ENCODE measurements at places on chromosomes 12 and 14.
A peak's percentile ranks its signal among the peaks of the same experiment; 100 is the strongest.

DNA sequence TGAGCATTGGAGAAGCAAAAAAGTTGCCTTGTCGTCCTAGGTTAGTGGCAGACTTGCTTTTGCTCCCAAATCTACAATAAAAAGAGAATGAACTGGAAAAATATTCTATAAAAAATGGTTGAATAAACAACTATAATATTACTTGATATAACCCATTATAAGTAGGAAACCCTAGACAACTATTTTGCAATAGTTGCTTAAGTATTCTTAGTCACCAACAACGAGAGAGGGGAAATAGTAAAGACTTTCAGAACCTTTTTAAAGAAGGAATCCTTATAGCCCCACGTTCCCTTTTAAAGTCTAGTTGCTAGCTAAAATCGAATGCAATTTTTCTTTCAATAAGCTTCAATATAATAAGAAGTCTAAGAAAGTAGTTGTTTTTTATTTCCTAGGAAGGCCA, 17.5 kb downstream of the AQP6 start:
- DNase-seq = no peak

GRCh38 chr12:46073321-46073720, 82.9 kb upstream of the SCAF11 start:
- DNase-seq = no peak

GRCh38 chr12:111035578-111036301, 115.4 kb upstream of the MYL2 start:
- DNase-seq = no peak

- DNase-seq = no peak
Measured at GRCh38 chr14:99889268-99889667, 96.1 kb downstream of the EML1 start.

- DNase-seq = peak; percentile 79
Measured at GRCh38 chr14:92951912-92952471, 29.0 kb downstream of the CHGA start.

DNA sequence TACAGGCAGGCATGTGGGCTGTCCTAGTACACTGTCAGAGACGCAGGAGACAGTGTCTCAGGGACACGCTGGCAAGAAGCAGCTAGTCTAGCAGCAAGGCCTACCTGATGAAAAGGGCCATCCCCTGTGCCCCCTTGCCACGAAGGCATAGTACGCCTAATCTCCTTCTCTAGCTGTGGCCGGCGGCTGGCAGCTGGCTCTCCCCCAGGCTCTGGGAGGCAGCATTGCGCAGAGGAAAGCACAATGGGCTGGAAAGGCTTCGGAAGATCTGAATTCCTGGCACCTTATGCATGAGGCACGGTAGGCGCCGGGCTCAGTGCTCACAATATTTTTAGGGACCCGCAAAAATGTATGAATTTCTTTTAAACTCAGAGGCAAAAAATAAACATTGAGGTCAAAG, 16.0 kb upstream of the PLEKHH1 start:
- DNase-seq = peak; percentile 82

DNA sequence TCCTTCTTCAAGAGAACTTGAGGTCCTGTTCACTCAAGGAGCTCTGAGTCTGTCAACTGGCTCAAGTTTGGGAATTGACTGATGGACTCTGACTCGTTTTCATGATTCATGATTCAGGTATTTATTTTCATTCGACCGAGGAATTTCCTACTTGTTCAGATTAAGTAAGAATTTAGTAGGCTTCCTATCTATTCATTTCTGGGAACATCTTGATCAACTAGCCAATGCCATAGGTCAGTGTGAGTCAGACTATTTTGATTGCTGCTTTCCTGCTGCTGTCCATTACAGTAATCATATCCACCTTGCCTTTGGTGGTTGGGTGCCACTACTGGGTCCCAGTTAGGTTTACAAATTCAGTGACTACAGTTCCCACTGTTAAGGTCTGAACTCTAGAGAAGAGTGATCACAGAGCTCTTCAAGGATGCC, 6.1 kb downstream of the FAM186A start:
- DNase-seq = no peak

GRCh38 chr14:61603736-61604135, 91.6 kb upstream of the HIF1A start:
- no peak for DNase-seq

GRCh38 chr12:92111256-92111655, 34.4 kb downstream of the BTG1 start:
- no peak for DNase-seq

- DNase-seq = no peak
Measured at GRCh38 chr12:19138551-19138950, 9.0 kb downstream of the PLEKHA5 start.

GRCh38 chr14:45810152-45810872, 557.3 kb upstream of the MIS18BP1 start:
- no peak for DNase-seq

- no peak for DNase-seq
Measured at GRCh38 chr14:50926851-50927386, 17.4 kb downstream of the PYGL start.

GRCh38 chr14:79351011-79351410, 860.3 kb downstream of the DIO2 start:
- DNase-seq = no peak

DNA sequence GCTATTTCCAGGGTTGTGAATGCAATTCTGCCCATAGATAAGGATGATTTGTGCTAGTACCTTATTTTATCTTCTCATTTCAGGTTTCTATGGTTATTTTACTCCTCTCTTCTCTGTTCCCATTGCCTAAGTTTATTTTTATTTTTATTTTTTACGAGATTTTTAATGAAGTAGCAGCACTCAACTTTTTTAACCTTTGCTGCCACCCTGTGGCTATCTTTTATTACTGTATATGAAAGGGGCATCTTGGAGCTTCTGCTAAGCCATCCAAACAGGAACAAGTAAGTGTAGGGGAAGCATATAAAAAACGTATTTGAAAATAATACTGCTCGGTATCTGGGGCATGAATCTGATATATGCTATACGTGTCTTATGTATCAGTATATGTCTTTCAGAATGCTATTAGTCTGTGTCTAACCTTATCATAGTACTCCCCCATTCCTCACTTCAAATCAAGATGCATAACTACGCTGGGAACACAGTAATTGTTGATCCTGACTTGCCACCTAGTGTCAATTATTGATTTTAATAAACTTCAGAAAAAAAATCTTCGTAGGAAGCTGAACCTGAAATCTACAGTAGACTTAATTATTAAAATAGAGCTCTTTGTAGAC, 60.3 kb downstream of the KLRG1 start:
- peak; percentile 62 for DNase-seq

DNA sequence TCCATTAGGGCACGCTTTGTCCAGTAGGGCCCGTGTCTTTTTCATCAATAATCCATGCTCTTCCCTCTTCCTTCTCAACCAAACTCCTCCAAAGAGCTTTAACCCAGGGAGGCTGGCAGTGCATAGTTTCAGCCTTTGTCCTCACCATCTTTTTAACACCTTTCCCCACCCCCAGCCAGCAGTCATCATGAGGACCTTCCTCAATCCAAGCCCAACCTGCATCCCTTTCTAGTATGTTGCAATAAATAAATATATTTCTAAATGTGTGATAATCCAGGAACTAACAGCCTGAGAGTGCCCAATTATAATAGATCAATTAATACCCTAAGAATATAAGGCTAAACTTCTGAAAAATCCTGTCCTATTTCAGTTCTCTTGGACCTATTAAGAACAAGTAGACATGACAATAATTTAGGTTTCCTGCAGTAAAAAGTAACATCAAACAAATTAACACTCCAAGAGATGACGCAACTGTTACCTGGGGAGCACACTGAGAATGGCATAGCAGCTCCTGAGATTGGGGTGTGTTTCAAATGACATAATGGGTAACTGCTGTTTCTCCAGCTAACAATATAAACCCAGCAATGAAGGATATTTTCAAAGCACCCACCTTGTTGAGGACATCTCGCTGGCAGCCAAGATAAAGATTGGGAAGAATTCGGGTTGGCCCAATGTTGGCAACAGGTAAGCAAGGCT, 62.6 kb downstream of the DUSP16 start:
- no peak for DNase-seq

DNA sequence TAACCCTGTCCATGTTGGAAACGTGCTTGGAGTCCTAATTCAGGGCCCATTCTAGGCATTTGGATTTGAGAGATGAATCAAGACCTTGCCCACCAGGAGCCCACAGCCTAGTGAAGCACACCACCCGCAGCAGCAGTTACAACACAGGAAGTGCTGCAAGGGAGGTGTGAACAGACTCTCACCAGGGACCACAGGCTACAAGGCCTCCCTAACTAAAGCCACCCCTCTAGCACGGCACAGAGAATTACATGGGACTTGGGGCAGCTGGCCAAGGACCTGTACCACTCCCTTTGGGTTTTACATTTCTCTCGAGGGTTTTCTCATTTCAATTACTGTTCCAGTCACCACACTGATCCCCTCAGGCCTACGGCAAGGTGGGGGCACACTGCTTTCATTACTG, 49.5 kb upstream of the FOXN3 start:
- no peak for DNase-seq

DNA sequence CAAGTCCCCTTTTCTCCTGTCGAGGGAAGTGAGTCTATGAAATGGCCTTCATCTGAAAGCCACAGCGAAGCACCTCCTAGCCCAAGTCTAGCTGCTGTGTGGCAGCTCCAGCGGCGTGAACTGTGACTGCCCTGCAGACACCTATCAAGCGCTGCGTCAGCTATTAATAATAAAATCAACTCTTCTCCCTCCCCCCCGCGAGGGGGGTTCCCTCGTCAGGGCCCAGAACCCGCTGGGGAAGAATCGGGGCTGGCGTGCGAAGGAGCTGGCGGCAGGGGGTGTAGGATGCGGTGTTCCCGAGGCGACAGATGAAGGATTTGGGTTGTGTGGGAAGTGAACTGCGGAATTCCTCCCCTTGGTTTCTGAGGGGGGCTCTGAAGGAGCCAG, 662 bp upstream of the ATP2A2 start:
- peak; percentile 75 for DNase-seq

GRCh38 chr12:114995891-114996290, 311.9 kb upstream of the TBX3 start:
- no peak for DNase-seq

- DNase-seq = no peak
Measured at GRCh38 chr14:102711946-102712345, 65.3 kb upstream of the TRAF3 start.

DNA sequence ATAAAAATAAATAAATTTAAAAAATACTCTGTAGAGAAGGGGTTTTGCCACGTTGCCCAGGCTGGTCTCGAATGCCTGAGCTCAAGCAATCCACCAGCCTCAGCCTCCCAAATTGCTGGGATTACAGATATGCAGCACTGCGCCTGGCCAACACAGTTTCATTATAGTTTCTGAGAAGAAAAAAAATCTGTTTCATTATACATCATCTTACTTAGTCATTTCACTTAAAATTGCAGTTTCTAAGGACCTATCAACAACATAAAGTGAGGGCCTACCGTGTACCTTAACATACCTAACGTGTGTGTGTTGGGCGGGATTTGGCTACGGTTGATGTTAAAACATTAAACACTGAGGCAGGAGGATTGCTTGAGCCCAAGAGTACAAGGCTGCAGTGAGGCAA, 28.3 kb downstream of the P2RX2 start:
- DNase-seq = no peak

- DNase-seq = peak; percentile 20
Measured at GRCh38 chr14:30375296-30375892, 183.6 kb upstream of the G2E3 start.

DNA sequence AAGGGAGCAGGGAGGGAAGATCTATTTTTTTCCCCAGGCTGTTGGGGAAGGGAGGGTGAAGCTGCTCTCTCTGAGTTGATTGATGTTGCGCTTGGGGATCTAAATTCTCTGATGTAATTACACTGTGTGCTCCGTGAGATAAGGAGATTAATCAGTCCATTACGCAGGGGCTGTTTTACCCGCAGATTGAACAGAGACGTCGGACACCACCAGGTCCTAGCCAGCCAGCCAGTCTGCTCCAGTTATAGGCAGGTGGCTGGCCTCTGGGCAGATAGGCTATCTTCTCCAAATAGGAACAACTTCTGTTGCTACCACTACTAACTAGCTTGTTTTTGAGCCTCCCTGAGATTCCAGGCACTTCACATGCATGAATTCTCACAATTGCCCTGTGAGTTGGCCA, 91.1 kb downstream of the SRRM4 start:
- no peak for DNase-seq

DNA sequence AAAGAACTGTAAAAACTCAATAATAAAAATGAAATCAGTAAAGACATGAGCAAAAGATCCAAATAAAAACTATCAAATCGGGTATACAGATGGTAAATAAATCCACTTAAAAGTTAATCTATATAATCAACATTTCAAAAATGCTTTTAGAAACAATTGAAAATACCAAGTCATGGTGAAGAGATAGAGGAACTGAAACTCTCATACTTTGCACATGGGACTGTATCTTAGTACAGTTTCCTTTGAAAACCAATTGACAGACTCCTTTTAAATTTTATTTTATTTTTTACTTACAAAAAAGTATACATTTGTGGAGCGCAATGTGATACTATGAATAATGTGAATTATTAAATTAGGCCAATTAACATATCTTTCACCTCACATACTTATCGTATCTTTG, 98.6 kb upstream of the FAR2 start:
- DNase-seq = no peak

DNA sequence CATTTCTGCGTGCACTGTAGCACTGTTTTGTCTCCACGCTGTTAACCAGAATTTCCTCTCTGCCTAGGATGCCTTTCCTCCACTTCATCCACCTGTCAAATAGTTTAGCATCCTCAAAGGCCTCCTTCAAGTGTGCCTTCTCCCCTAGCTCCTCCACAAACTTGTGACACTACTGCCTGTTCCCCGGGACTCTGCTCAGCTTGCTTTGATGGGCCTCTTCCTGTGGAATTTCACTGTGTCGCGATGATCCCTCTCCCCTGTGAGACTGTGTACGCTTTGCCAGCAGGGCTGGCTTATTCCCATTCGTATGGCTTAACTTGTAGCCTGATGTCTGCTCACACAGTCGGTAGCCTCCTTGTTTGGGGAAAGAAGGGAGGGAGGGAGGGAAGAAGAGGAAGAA, 426.8 kb downstream of the VRK1 start:
- no peak for DNase-seq

GRCh38 chr14:63474111-63474510, 69.1 kb downstream of the PPP2R5E start:
- no peak for DNase-seq

DNA sequence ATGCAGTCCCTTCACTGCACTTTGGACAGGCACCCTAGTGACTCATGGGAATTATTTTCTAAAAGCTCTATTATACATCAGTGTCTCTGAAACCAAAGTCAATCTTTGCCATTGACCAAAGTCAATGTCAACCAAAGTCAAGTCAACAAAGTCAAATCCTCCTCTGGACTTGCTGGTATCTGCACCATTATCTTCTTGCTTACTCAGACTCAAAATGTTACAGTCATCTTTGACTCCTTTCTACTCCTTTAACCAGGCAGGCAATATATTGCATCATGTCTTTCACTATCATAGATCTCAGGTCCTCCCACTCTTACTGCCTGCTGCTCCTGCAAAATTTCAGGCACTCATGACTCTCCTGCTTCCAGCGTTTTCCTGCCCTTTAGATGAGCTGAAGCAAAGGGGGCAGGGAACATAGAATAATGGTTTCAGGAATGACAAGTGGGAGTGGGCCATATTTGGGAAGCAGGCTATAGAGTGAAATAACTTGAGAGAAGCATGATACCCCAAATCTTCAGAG, 39.2 kb downstream of the IGF1 start:
- no peak for DNase-seq

- no peak for DNase-seq
Measured at GRCh38 chr14:101030586-101030985, 127.1 kb upstream of the RTL1 start.

GRCh38 chr12:28498850-28499249, 308.6 kb downstream of the CCDC91 start:
- no peak for DNase-seq

GRCh38 chr12:90407841-90408240, 547.1 kb downstream of the CCER1 start:
- DNase-seq = no peak
